ENCODE measurements at places on chromosomes 7 and 10. TPM values are rescaled to one million over a fixed set of nuclear protein-coding genes. Genes with fewer than 3 reads are reported as not detected.
A peak's percentile ranks its signal among the peaks of the same experiment; 100 is the strongest.

The OR2A42 gene
- total RNA-seq, result 0.06 TPM

The CNNM1 gene
- 7.5 TPM for total RNA-seq

The SSC4D gene
- 1.9 TPM for total RNA-seq

DNA sequence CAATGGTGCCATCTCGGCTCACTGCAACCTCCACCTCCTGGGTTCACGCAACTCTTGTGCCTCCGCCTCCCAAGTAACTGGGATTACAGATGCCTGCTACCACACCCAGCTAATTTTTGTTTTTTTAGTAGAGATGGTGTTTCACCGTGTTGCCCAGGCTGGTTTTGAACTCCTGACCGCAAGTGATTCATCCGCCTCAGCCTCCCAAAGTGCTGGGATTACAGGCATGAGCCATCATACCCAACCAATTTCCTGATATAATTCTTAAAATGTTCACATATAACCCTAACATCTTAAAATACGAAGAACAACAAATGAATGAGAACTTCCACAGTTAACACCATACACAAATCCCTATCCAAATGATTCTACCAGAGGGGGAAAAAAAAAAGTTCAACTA is 31.2 kb downstream of the BAIAP2L1 start:
- DNase-seq, result no peak

DNA sequence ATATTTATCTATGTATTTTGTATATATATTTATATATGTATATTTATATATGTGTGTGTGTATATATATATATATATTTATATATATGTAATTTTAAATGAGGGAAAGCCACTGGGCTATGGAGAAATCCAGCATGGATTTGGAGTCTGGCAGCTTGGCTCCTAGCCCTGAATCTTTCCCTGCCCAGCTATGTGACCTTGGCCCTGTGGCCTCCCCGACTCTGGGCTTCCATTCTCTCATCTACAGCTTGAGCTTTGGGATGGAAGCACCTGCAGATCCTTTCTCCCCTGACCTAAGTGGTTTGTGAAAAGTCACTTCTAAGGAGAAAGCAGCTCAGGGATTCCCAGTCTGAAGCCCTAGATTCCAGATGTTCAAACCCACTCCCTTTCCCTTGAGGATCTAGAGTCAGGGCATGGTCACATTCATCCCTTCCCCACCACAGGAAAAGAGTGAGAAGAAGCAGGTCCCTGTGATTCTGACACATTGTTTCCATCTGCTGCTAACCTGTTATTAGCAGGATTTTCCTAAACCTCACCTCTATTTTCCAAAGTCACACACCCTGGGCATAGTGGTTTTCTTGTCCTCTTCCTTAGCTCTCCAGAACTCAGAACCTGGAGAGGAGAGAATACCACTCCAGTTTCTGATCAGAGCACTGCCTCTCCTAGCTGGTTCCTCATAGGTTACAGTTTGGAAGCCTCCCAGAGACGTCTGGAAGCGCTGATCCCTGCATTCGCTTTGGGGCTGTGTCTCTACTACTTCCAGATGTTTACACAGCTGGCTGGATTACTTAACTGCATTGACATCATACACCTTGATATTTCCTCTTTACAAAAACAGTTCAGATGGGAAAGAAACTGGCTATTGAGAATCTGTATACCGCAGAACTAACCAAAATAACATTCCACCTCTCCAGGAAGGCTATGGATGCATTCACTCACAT is 327.5 kb upstream of the ZMIZ1 start:
- no peak for DNase-seq

GRCh38 chr7:97858221-97858620 is 14.0 kb downstream of the ASNS start:
- DNase-seq, result no peak

DNA sequence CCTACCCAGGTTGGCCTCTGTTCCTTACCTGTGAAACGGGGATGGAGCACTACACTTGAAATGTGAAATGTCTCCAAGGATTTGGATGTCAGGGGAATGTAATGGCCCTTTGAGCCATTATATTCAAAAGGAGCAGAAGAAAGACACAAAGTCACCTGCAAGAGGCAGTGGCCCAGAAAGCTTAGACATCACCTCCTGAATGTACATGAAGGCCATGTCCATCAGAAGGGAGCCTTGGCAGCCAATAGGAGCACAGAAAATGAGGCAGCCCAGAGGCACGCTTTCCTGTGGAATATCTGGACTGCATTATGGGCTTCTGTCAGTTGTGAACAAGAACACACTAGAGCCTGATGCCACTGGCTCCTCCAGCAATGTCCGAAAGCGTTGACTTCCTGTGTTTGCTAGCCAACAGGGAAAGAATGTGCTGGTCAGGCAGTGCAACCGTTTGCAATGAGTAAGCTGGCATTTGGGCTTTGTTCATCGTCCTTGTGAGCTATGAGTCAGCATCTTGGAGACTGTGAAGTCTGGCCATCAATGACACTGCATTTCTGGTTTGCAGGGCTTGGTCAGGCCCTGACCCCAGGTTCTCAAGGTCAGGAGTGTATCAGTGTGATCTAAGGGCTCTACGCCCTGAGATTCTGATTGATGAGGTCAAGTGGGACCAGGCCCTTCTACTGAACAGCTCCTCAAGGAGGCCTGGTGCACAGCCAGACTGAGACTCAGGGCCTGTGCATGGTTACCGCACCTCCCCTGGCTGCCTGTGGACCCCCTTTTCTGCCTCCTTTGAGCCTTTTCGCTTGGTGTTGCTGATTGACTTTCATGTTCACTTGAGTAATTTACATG is 222.4 kb downstream of the RPS24 start:
- DNase-seq, result no peak

- no peak for DNase-seq
Measured at GRCh38 chr10:132716691-132717490, 69.1 kb downstream of the NKX6-2 start.

- DNase-seq, result no peak
Measured at GRCh38 chr7:25031432-25031831, 51.5 kb upstream of the OSBPL3 start.

GRCh38 chr7:5666361-5666760 is 115.1 kb downstream of the RNF216 start:
- DNase-seq, result no peak

The OR2A1 gene
- 0.10 TPM for total RNA-seq

DNA sequence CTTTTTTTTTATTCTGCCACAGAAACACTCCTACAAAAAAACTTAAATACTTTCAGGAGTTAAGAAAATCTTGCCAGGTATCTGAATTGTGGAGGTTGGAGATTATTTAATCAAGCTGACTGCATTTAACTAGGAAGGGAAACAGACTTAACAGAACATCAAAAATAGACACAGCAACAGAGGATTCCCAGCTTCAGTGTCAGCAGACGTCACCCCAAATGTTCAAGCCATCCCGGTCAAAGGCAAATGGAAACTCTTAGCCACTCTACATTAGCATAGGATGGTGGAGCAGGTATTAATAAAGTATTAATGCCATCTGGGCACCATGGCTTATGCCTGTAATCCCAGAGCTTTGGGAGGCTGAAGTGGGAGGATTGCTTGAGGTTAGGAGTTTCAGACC is 139.7 kb upstream of the SVIL start:
- DNase-seq, result no peak

DNA sequence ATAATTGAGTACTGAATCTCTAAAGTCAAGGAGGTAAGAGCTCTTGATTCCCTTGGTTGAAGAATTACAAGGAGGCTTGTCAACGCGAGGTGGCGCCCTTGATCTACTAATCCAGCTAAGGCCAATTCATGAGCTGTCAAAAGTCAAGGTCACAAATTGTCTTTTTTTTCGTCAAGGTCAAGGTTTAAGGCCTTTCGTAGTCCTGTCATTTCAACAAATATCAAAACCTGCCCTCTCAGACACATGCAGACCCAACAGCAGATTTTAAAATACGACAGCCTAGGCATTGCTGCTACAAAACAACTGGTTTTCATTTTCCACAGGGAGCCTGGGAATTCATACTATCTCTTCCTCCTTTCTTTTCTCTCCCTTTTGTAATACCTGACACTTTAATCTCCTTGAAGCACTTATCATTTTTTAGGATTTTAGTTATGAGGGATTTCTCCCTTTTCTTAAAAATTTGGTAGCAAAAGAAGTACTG is 3.6 kb downstream of the HOXA13 start:
- DNase-seq, result peak; percentile 92

The PTPN20 gene
- 20.0 TPM for total RNA-seq

DNA sequence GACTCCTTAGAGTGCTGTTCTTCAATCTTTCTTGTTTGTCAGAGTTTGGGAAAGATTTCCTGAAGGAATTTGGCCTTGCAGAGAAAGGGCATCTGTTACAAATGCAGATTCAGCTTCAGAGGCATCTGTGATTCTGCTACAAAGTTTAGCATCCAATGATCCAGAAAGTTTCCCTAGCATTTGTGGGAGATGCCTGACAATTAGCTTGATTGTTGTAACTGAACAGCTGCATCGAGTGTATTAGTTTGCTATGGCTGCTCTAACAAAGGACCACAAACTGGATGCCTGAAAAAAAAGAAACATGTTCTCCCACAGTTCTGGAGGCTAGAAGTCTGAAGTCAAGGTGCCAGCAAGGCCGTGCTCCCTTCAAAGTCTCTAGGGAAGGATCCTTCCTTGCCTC is 365.1 kb downstream of the GRID1 start:
- DNase-seq, result peak; percentile 28

DNA sequence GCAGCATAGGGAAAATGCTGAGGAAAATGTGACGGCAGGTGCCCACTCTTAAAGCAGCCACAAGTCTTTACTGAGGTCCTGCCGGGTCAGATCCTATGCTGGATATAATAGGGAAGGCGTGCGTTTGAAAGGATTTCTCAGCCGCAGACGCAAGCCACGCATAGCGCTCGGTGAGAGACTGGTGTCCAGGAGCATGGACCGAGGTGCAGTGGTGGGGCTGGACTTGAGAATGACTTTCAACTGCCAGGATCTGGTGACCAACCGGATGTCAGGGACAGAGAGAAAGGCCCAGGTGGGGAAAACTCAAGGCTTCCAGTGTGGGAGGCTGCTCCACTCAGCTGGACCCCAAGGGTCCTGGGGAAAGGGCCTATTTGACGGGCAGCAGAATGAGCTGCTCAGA is 74.7 kb upstream of the INSIG1 start:
- no peak for DNase-seq

- no peak for DNase-seq
Measured at GRCh38 chr10:26543567-26544306, 105.6 kb downstream of the APBB1IP start.

The ARHGAP22 gene
- total RNA-seq, result 12.0 TPM

- DNase-seq, result no peak
Measured at GRCh38 chr7:100585511-100586265, at the start of gene LRCH4. LRCH4 (minus strand) TSS chr7:100586129; CDS start chr7:100586100, 29 bp downstream.

DNA sequence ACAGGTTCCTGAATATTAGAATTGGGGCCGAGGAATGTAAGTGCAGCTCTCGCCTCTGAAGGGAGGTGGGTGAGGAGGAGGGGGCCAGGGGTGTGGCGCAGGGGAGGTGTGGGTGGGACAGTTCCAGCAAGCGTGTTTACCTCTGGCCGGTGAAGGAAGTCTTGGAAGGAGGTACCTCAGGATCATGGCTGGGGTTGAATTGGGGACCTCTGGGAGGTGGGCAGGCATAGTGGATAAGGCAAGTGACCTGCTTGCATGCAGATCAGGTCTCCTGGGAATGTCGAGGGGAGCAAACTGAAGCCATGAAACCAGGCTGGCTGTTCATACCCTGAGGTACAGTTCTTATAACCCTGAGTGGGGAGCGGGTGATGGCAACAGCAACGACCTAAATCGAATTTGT is 2.0 kb downstream of the ZNF775 start:
- DNase-seq, result no peak

The RNF32 gene
- total RNA-seq, result 1.4 TPM

Measured in spinal cord (tissue), 10 donors.